ENCODE measurements at places on chromosomes 6 and 20.

DNA sequence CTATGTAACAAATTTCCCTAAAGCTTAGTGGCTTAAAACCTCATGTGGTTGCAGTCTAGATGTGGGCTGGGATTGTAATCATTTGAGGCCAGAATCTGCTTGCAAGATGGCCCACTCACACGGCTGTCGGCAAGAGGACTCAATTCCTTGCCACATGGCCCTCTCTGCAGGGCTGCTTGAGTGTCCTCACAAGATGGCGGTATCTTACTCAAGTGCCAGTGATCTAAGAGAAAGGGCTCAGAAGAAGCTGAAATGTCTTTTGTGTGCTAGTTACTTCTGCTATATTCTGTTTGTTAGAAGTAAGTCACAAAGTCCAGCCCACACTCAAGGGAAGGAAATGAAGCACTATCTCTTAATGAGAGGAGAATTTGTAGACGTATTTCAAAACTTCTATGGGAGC lies 47.1 kb upstream of the PMEPA1 start:
- no peak for DNase-seq

GRCh38 chr6:19869464-19869863 lies 32.3 kb downstream of the ID4 start:
- DNase-seq, result no peak

- DNase-seq, result no peak
These were observed 197.6 kb downstream of the DLL1 start for GRCh38 chr6:170093276-170093657.

DNA sequence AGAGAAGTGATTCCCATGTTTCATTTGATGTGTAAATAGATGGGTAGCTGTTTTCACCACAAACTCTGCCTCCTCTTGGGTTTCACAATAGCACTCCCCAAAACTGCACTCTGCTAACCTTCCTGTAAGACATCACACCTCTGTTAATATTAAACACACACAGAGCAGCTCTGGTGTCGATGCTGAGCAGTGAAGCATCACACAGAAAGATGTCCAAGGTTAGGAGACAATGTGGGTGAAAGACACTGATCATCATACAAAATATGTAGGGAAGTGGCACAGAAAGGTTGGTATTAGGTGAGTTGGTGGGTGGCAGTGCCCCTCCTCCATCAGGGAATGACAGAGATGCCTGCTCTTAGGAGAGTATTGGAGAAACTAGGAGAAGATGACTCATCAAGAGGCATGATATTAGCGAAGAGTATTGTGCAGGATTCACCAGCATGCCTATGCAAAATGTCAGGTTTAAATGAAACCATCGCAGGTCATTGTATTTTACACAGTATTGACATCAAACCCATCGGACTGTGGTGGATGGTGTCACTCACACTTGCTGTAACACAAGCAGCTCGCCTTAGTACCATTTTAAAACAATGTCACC lies 199.7 kb downstream of the TBXT start:
- DNase-seq, result no peak

GRCh38 chr6:92634561-92634960 lies 784.8 kb downstream of the EPHA7 start:
- DNase-seq, result no peak

- no peak for DNase-seq
These were observed 25.9 kb downstream of the ECHDC1 start for GRCh38 chr6:127317388-127318128.

DNA sequence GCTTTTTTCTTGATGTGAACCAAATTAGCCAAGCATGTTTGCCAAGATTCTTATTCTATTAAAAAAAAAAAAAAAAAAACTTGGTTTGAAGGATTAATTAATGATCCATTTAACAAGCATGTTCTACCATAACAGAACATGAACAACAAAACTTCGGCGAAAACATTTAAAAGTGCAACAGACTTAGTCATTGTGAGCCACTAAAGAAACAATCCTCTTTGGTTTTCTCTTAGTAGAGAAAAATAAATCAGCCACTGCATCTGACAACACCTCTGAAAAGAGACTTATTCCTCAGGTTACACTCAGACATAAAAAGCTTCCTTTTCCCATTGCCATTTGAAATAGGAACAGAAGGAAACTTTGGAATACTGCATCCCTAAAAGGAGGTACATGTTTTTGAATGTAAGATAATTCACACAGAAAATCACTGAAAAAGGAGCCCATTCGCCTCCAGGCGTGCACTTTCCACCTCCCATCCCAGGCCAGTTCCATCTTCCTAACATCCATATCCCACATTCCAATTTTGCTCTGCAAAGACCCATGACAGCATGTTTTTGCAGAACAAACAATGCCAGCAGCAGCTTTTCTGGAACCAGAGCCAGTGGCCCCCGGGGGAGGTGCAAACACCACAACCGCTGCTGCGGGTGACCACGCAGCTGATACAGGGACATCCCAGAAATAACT lies 79.5 kb downstream of the ZMYND8 start:
- peak; percentile 89 for DNase-seq

DNA sequence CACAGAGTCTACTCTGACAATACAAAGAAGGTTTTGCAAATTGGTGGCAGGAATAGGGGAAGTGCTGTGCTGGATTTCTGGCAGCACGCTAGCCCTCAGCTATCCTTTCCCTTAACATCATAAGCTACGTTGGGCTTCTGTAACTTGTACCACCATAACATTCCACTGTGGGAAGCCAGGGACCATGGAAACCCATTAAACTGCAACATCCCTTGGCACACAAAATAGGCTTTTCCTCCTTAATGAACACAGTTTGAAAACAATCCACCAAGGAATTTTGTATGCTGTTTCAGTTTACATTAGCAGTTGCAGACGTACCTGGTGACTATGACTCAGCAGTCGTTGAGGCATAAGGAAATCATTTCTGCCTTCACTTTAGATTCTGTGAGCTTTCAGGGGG lies 203.9 kb upstream of the RAB32 start:
- DNase-seq, result peak; percentile 31

GRCh38 chr6:168884050-168884645 lies 369.5 kb downstream of the THBS2 start:
- DNase-seq, result no peak
